ENCODE measurements at places on chromosomes 16 and 17. TPM values are rescaled to one million over a fixed set of nuclear protein-coding genes. Genes with fewer than 3 reads are reported as not detected.

SEPHS2 gene
- 43.2 TPM for total RNA-seq

KRTAP4-4 gene
- not detected for total RNA-seq

SLC38A8 gene
- not detected for total RNA-seq

GNG13 gene
- total RNA-seq, result not detected

CPNE2 gene
- total RNA-seq, result 3.4 TPM

P2RX1 gene
- 2.1 TPM for total RNA-seq

KRT25 gene
- not detected for total RNA-seq

SLC47A1 gene
- total RNA-seq, result not detected

RILP gene
- total RNA-seq, result 4.2 TPM

GUCY2D gene
- total RNA-seq, result not detected

CFAP20 gene
- 48.6 TPM for total RNA-seq

MPP3 gene
- total RNA-seq, result 22.9 TPM

TPSG1 gene
- not detected for total RNA-seq

GINS2 gene
- 7.1 TPM for total RNA-seq

RASD1 gene
- 140 TPM for total RNA-seq

MEIOC gene
- not detected for total RNA-seq

RAB11FIP4 gene
- 103 TPM for total RNA-seq

PLLP gene
- not detected for total RNA-seq

TP53TG3D gene
- not detected for total RNA-seq

SHISA9 gene
- 96.6 TPM for total RNA-seq

VMO1 gene
- 2.5 TPM for total RNA-seq

EVPL gene
- not detected for total RNA-seq

NRN1L gene
- 1.0 TPM for total RNA-seq

ITGAD gene
- total RNA-seq, result not detected

All from glutamatergic neuron (in vitro differentiated cells).